ENCODE measurements at places on chromosomes 16 and 17. TPM values are rescaled to one million over a fixed set of nuclear protein-coding genes. Genes with fewer than 3 reads are reported as not detected.

Gene NACA2
- not detected for polyA plus RNA-seq

GRCh38 chr16:83887564-83887963 is 11.4 kb upstream of the MLYCD start:
- DNase-seq: no peak

Gene GRB7
- 14.3 TPM for polyA plus RNA-seq

DNA sequence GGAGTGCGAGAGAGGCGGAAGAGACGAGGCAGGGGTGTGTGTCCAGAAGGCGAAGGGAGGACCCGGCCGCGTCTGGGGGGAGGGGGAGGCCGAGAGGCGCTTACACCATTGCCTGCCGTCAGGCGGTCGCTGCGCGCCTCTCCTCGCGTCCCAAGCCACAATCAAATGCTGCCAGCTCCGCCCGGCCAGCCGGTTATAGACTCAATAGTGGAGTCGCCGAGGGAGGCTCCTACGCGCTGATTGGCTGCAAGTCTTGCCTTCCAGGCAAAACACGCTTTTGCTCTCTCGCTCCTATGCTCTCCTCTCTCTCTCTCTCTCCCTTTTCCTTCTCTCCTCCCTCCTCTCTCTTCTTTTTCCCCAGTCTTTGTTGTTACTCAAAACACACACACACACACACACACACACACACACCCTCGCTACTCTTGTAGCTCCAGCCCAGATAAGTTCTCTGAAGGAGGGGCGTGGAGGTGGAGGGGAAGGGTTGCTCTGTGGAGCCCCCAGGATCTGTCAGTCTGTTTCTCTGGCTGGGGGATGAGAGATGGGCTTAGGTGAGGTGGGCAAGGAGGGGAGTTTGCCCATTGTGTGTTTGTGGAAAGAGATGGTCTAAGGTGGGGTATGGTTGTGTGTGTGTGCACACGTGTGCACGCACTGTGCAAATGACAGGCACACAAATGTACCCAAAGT is at the start of gene DLX3:
TSS of gene DLX3 (minus strand) at position 170 of the 684 bp plus-strand sequence. CDS start 226 bp downstream, outside the sequence.
- DNase-seq: peak; percentile 54

DNA sequence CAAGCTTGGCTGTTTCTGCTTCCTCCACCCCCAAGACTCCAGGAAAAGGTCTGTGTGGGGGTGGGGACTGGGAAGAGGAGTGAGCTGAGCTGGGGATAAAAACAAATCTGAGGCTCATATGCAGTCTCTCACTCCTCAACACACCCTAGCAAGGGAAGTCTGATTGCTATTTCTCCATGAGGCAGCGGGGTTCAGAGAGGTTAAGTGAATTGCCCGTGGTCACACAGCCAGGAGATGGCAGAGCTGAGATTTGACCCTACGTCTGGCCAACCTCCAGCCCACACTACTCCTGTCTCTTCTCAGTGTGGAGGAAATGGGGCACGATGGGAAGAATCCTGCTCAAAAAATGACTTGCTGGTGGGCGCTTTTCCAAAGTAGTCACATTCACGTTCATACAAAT is 4.8 kb upstream of the ABCC3 start:
- DNase-seq: no peak

GRCh38 chr17:42441371-42442195 is 17.1 kb upstream of the ATP6V0A1 start:
- DNase-seq: no peak

Gene SCARF1
- 0.03 TPM for polyA plus RNA-seq

GRCh38 chr16:52552643-52553042 is 5.7 kb upstream of the TOX3 start:
- peak; percentile 77 for DNase-seq

GRCh38 chr16:50584033-50584722 is 36.0 kb downstream of the NKD1 start:
- no peak for DNase-seq

- no peak for DNase-seq
Measured at GRCh38 chr17:11608396-11608795, 10.1 kb downstream of the DNAH9 start.

DNA sequence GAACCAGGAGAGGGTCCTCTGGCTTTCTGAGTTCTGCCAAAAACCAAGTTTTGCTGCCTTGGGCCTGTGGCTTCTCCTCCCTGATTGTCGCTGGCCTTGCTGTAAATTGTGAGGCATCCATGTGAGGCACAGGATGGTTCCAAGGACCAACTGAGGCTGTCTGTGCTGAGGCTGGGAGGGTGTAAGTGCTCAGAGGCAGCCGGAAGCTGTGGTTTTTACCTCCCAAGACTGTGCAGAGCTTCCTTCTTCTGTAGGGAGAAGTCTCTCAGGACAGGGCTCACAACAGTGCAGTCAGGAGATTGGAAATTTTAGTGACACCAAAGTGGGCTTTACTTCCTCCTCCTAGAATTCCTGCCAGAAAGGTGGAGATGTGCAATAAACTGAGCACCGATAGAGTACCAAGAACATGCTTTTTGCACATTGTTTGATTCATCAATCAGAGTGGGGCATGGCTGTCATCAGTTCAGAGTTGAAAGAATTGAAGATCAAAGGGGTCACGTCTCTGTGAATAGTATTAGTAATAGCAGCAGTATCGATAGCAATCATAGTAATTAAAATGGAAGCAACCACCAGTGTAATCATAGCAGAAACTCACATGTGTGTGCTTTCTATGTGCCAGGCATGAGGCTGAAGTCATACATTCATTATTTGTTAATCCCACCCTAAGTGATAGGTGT is 467.1 kb downstream of the WWOX start:
- DNase-seq: no peak

DNA sequence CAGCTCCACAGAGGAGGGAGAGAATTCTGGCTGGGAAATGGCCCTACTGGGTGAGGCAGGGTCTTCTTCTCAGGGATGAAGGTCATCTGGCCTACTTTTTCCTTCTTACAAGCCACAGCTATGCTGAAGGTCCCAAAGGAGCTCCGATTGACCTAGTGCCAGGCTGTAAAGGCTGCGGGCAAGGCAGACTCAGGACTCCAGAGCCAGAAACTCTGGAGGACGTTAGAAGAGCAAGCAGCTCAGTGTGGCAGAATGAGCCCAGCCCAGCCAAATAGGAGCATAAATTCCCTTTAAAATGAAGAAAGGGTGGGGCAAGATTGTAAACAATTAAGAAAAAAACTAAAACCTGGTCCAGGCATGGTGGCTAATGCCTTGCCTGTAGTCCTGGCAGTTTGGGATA is 20.1 kb upstream of the CNOT1 start:
- no peak for DNase-seq

DNA sequence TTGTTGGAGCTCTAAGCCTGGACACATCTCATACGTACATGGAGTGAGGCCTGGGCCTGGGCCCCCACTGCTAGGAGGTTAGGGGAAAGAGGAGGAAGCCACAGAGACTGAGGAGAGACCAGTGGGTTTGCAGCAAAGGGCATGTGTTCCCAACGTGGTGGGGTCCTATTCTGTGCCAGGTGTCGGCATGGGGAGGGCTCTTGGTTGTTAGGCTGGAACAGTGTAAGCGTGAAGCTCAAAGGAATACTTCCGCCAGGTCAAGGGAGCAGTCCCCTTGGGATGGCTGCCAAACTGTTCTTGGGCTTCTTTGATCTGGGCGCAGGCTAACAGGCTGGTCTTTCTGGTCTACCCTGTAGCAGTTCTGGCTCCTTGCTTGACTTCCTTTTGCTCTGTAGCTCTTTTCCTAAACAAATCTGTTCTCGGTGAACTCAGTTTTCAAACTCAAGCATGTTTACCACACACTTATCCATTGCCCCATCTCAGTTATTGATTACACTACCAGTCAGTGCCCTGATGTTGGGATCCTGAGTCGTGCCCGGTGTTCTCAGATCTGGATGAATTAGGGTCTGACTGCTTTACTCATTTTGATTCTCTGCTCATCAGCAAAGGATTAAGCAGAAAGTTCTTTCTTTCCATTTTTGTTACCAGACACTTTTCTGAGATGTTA is 36.4 kb downstream of the GPT2 start:
- DNase-seq: no peak

- no peak for DNase-seq
Measured at GRCh38 chr17:72869630-72870029, 222.9 kb downstream of the SLC39A11 start.

GRCh38 chr17:54985476-54985875 is 16.9 kb downstream of the STXBP4 start:
- DNase-seq: no peak

Gene CTRB1
- not detected for polyA plus RNA-seq

- DNase-seq: no peak
Measured at GRCh38 chr16:88338111-88338510, 44.6 kb upstream of the ZNF469 start.

- DNase-seq: no peak
Measured at GRCh38 chr17:73785496-73785895, 141.3 kb upstream of the SDK2 start.

- no peak for DNase-seq
Measured at GRCh38 chr16:79599256-79599836, 1.2 kb downstream of the MAF start.

DNA sequence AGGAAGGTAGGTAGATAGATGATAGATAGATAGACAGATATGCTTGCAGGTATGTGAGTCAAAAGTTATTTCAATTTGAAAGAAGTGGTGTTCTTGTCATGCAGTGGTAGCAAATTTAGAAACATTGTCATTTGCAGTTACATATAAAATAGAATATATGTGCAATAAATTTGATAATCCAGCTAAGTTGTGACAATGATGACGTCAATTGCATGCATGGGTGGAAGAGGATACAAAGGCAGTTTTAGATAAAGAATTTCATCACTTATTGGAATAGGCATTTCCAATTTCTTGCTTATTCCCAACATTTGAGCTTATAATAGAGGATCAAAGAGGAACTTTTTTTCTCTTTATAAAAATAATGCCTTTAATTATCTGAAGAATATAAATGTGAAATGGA is 99.2 kb upstream of the KCNJ16 start:
- no peak for DNase-seq

DNA sequence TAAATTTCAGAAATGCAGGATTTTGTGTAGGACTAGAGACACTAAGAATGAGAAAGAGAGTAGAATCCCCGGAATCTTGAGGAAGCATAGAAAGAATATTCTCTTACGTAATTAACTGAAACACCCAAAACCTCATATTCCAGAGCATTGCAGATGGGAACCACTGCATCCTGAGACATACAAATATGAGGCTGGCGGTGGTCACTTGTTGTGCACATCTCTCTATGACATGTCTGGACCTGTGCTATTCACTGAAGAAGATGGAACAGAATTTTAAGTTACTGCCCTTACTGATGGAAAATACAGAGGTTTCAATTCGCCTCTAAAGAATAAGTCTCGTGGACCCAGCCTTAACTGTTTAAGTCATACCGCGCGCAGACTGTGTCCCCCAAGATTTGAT is 806 bp downstream of the RAD51C start:
- DNase-seq: peak; percentile 37

Gene SLC12A3
- polyA plus RNA-seq: not detected

- DNase-seq: no peak
Measured at GRCh38 chr16:21663889-21664647, at the start of gene OTOA. Gene OTOA, plus strand, starts transcription at chr16:21663968. Its CDS starts 14,547 bp downstream, at chr16:21678515.

- DNase-seq: no peak
Measured at GRCh38 chr17:72430611-72431432, 310.0 kb downstream of the SOX9 start.

DNA sequence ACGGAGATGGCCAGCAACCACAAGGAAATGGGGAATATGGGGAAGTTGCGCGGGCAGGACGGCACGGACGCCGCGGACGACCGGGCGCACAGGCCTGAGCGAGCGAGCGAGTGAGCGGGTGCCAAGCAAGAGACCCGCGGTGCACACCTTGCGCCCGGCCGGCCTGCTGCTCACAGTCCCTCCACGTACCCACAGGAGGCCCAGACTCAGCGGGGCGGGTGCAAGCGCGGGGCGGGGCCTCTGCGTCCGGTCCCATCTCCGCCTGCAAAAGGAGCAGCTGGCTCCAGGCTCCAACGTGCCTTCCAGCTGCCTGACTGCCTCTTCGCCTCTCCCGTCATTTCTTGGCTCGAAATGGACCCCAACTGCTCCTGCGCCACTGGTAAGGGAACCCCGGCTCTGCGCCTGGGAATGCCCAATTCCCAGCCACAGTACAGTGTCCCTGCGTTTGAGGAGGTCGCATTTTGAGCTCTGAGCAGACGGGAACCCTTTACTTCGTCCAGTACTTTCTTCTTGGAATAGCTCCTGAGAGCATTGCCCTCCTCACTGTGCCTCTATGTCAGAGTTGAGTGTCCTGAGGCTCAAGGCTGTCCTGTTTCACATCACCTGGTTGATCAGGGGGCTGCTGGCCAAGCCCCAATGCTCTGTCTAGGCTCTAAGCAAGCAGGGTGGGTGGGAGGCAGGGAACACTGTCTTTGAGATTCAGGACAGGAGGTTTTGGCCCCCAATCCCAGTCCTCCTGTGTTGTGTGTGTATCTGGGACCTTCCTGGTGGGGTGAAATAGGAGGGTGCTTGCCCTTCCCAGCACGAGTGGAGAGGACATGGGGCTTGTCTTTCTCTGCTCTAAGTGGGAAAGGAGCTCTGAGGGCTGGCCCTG is 8.1 kb upstream of the MT1E start:
- no peak for DNase-seq

DNA sequence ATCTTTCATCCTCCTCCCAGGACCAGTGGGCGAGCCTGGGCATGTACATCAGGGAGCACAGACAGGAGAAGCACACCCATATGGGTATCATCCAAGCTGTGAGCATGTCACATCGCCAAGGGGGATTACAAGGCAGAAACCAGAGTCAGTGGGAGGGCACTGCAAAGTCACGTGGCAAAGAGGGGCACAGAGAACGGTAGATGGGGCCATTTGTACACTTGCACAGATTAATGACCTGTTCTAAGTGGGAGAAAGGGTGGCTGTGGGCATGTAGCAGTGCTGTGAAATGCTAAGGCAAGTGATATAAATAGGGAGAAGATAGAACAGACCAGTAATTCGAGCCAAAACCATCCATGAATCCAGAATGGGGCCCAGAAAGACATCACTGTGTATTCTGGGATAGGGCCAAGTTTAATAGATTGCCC is 265.0 kb downstream of the CPPED1 start:
- peak; percentile 61 for DNase-seq

Gene FBXL19
- polyA plus RNA-seq: 21.8 TPM

Gene ARHGAP44
- polyA plus RNA-seq: 1.6 TPM

Gene TTYH2
- polyA plus RNA-seq: 1.4 TPM

GRCh38 chr16:62130101-62130500 is 93.9 kb upstream of the CDH8 start:
- no peak for DNase-seq

Gene NPIPA7
- polyA plus RNA-seq: 7.6 TPM

DNA sequence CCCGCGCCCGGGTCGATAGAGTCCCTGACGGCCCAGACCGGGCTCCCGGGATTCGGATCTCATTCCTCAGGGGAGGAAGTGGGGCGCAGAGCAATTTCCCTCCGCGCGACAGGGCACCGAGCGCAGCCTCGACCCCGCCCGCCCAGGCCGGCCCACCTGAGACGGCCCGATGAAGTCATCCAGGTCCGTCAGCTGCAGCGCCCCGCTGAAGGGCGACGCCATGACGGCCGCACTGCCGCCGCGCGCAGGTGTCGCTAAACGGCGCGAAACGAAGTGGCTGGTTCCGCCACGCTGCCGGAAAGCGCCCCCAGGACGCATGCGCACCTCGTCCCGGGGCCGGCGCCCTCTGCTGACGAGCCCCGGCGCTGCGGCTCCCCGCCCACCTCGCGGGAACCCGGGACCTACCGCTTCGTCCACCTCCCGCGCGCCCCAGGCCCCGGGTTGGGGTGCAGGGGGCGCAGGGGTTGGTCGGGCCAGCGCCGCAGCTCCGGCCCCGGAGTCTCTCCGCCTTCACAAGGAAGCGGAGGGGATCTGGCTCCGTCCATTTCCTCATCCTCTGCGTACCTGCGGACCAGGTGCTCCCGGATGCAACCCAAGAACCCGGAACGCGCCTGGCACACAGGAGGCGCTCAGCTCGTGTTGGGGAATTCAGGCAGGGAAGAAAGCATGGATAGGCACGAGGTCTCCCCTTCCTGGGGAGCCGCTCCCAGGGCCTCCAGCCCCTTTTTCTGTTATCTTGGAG is at the start of gene CIAO3:
TSS of gene CIAO3 (minus strand) at position 234 of the 742 bp plus-strand sequence. CDS start at position 222, 12 bp downstream.
- peak; percentile 81 for DNase-seq

GRCh38 chr16:739560-740458 is 988 bp downstream of the CIAO3 start:
- no peak for DNase-seq

Data from foreskin keratinocyte (primary cell).